ENCODE measurements at places on chromosomes 1 and 21.

- DNase-seq = no peak
Observed at GRCh38 chr21:40706176-40706575, 140.8 kb downstream of the DSCAM start.

GRCh38 chr1:208600456-208601190, 356.4 kb upstream of the PLXNA2 start:
- no peak for DNase-seq

DNA sequence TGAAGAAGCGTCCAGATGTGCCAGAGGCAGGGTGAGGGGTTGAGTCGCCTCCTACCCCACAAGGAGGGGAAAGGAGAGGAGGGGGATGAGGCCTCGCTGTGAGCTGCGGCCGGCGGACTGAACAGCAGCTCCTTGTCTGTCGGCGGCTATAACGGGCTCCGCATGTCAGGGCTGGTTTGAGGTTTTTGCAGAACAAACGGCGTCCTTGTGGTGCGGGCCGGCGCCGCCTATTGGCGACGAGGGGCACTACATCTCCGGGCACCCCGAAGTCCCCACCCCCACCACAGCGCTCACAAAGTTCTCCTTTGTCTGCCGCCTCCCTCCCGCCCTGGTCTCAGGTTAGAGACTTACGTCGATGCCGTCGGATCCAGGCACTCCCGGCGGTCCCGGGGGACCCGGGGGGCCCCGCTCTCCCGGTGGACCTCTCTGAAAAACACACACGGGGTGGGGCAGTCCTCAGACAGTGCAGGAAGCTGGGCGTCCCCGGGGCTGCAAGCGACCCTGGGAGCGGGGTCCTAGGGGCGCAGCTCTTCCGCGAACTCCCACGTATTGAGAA, 1.8 kb downstream of the COL9A2 start:
- DNase-seq = peak; percentile 88

- DNase-seq = no peak
Observed at GRCh38 chr1:227661495-227661894, 73.6 kb downstream of the JMJD4 start.

- no peak for DNase-seq
Observed at GRCh38 chr1:93575621-93576284, 105.9 kb downstream of the BCAR3 start.

Measured in Right ventricle myocardium superior (tissue), 1 donor.